ENCODE measurements at places on chromosomes 2 and 18.

DNA sequence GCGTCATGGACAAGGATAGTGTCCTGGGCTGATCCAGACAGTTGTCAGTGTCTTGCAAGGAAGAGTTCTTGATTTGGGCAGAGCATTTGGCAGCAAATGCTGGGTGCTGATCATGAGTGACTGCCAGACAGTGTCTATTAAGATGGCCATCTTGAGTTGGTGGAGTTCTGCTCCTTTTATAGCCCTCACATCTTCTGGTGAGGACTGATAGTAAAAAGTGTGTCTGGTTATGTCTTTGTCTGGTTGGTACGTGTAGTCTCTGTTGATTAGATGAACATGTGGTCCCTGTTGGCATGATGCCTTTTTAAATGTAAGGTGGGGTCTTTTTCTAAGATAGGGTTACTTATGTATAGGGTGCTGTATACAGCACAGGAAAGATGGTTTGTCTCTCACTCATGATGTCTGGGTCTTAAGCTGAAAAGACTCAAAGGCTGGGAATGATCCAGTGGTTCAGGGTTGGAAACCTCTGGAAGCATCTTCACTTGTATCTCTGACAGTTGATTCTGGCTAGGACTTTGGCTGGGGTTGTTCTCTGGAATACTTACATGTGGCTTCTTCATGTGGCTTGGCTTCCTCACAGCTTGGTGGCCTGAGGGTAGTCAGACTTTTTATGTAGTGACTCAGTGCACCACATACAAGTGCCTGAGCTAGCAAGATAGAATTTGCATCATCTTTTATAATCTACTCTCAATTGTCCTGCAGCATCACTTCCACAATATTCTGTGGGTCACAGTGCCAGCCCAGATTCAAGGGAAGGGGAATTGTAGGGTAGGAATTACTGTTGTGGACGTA is 11.8 kb downstream of the MTX2 start:
- DNase-seq, result no peak

DNA sequence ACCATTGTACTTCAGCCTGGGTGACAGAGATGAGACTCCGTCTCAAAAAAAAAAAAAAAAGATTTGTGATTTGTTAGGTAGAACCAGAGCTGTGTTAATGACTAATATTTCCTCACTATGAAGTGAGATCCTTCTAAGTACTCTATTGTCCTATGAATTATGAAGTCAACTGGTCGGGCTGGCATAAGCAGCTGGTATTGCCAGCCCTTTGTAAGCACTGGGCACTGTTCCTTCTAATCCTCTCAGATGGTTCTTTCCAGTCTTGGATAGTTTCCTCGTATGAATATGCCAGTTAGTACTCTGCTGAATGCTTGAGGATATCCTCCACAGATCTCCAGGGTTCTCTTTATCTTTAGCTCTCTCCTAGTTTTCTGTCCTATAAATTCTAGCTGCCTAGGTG is 223.1 kb upstream of the SP5 start:
- no peak for DNase-seq

GRCh38 chr2:51145761-51146160 is 113.8 kb upstream of the NRXN1 start:
- no peak for DNase-seq

- DNase-seq, result no peak
Measured at GRCh38 chr2:65675350-65675749, 243.0 kb upstream of the SPRED2 start.

DNA sequence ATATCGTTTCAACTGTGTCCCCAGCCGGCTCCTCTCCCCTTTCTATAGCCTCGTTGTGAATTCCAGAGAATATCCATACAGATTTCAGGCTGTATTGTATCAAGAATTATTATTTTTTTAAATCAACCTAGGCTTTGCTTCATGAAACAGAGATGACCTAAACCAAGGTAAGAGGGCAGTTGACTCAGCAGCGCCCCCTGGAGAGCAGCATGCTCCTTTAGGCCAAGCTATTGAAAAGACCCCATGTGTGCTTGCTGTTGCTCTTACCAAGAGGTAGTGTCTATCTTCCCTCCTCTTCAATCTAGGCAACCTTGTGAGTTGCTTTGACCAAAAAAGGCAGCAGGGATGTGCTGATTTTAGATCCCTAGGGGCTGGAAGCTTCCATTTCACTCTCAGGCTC is 426.7 kb upstream of the SMIM21 start:
- DNase-seq, result no peak

DNA sequence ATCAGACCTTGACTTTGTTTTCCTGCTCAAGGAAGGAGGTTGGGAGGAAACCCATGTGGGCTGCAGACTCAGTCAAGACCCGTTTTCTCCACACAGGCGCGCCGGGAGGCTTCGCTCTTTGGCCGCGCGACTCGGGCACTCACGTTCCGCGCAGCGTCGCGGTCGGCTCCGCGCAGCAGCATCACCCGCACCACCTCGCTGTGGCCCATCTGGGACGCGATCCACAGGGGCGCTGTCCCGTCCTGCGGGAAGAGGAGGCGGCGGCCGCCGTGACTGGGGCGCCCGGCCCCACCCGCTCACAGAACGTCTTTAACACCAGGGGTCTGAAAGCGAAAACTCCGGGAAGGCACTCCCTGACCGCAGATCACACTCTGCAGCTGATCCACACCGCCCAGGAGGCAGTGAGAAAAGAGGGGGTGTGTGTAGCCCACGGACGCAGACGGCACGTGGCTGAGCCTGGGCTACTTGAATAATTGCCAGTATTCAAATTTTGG is 33.1 kb upstream of the NPC1 start:
- peak; percentile 5 for DNase-seq

DNA sequence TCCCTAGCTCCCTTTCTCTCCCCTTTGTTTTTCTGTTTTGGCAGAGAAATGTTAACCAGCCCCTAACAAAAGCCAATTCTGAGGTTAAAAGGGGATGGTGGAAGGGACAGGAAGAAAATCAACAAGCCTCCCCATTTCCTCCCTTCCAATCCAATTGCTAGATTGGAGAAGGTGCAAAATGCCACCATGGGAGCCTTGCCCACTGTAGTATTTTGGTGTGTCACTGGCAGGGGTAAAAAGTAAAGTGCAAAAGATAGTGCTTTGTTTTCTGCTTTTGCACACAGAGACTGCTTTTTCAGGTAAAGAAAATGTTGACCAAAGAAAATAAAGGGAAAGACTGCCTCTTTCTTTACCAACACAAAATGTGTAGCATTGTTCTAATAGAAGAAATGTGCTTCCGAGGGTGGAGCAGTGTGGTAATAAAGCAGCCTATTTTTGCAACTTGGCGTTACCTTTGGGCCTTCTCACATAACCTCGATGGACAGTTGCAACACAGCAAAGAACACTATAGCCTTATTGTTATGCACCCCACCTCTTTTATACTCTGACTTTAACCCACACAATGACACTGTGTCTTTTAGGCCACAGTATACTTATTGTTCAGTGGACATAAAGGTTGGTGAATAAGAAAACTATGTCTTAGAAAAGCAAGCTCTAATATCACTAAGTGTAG is 861.8 kb downstream of the BCL11A start:
- DNase-seq, result no peak

GRCh38 chr2:42223855-42224268 is 54.7 kb downstream of the EML4 start:
- DNase-seq, result no peak

DNA sequence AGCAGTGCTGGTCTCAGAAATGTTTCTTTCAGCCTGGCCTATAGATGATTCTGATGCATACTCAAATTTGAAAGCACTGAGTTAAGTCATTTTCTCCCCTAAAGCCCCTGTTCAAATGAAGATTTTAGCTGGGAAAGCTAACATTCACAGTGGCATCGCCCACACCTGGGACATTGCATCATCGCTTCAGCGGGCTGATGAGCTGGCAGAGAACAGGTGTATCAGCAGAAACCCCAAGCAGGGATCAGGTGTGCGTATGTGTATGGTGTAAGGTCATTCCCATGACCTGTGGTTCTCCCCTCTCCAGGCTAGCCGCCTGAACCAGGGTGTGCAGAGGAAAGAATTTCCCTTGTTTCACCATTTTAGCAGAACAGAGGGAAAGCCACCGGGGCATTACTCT is 56.3 kb downstream of the EPAS1 start:
- no peak for DNase-seq

- no peak for DNase-seq
Measured at GRCh38 chr18:12939162-12939561, 8.6 kb upstream of the SEH1L start.

Data from CD4-positive, alpha-beta T cell treated with Interleukin-12 subunit alpha and Interleukin-12 subunit beta, for 1 hour (primary cell).